NCI-H460 (cell line): ENCODE measurements at places on chromosomes 13 and 19. TPM values are rescaled to one million over a fixed set of nuclear protein-coding genes. Genes with fewer than 3 reads are reported as not detected.

Gene KLF1
- 0.52 and 1.3 TPM in 2 replicates for total RNA-seq

Gene ZNF99
- total RNA-seq = not detected in 2 replicates

Gene CGB7
- not detected in 2 replicates for total RNA-seq

Gene CEACAM6
- total RNA-seq = not detected in 2 replicates

Gene TMPRSS9
- 0.05 TPM in 1 of 2 replicates, not detected in the other for total RNA-seq

Gene TMEM238
- total RNA-seq = 0.97 and 2.0 TPM in 2 replicates

Gene CGB2
- total RNA-seq = not detected in 2 replicates

Gene SLC17A7
- 0.17 TPM in 1 of 2 replicates, not detected in the other for total RNA-seq

Gene CHAF1A
- total RNA-seq = 10.8 and 13.1 TPM in 2 replicates

DNA sequence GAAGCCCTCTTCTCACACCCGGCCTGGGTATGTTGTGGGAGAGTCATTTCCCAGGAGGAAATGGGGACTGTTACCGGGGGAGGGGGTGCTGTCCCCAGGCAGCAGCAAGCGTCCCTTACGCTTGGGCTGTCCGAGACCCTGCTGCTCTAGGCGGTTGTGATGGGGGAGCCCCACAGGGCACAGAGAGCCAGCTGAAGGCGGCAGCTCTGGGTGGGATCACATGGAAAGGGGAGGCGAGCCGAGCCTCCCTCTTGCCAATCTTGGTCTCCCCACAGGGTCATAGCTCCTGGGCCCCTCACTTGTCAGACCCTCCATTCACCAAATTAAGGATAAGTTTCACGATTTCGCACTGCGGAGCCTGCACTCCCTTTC lies 22.0 kb downstream of the EPN1 start:
- no peak for DNase-seq

DNA sequence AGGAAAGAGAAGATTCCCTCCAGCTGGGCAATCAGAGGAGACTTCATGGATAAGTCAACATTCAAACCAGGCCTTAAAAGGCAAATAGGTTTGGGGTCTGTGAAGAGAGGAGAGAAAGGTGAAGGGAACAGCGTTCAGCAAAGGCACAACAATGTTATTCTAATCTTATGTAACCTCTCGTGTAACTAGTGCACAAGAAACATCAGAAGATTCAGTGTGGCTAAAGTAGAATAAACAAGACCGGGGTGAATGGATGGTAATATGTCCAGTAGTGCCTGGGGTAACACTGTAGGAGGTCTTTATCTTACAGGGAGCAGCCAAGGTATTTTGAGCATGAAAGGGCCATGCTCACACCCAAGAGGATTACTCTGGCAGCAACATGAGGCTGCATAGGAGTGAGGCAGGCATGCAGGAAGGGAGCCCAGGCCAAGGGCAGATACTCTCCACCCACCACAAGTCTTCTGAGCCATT lies 24.1 kb downstream of the LHFPL6 start:
- no peak for DNase-seq

- DNase-seq = no peak
These were observed 8.8 kb downstream of the ATP4B start for GRCh38 chr13:113649212-113649611.

GRCh38 chr13:60028021-60028420 lies 135.7 kb downstream of the DIAPH3 start:
- DNase-seq = no peak

GRCh38 chr13:98581381-98581780 lies 4.5 kb upstream of the STK24 start:
- DNase-seq = no peak

GRCh38 chr13:59343993-59344822 lies 819.5 kb downstream of the DIAPH3 start:
- DNase-seq = no peak

DNA sequence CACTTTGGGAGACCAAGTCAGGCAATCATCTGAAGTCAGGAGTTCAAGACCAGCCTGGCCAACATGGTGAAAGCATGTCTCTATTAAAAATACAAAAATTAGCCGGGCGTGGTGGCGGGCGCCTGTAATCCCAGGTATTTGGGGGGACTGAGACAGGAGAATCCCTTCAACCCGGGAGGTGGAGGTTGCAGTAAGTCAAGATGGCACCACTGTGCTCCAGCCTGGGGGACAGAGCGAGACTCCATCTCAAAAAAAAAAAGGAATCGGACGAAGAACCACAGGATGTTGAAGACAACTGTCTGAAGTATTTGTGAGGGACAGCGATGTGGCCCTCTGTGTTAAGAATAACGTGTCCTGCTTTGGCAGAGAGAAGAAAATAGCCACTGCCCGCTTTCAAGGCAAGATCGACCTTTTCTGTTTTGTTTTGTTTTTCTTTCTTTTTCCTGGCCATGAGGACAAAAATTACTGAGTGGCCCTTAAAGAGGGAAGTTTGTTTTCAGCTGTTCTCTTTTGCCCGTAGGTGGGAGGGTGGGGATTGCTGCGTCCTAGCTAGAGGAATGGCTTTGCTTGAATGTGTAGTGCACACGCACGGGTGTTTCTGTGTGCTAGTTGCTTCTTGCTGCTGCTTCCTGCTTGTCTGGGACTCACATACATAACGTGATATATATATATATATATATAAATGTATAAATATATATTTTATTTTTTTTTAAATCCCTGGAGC lies 6.2 kb upstream of the PRKCG start:
- no peak for DNase-seq

GRCh38 chr13:98563071-98563470 lies 13.8 kb downstream of the STK24 start:
- DNase-seq = no peak

GRCh38 chr13:35964011-35964862 lies 166.9 kb downstream of the DCLK1 start:
- DNase-seq = no peak

- DNase-seq = no peak
These were observed 66.3 kb downstream of the SPRY2 start for GRCh38 chr13:80274643-80275042.

DNA sequence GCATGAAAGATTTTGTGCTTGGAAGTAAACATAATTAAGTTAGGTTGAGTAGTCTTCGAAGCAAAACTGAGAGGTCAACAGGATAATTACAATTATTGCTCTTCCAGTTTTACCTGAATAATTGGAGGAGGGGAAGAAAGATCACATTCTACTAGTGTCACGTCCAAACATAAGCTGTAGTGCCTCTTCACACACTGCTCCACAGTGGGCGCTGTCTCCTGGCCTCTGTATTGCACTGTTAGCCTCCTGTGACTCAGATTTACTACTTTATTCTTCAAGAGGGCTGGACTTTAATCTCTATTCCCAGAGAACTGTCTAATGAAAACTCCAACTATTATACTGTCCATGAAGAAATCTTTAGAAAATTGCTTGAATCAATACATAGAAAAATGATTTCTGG lies 62.9 kb downstream of the TRPC4 start:
- DNase-seq = no peak

DNA sequence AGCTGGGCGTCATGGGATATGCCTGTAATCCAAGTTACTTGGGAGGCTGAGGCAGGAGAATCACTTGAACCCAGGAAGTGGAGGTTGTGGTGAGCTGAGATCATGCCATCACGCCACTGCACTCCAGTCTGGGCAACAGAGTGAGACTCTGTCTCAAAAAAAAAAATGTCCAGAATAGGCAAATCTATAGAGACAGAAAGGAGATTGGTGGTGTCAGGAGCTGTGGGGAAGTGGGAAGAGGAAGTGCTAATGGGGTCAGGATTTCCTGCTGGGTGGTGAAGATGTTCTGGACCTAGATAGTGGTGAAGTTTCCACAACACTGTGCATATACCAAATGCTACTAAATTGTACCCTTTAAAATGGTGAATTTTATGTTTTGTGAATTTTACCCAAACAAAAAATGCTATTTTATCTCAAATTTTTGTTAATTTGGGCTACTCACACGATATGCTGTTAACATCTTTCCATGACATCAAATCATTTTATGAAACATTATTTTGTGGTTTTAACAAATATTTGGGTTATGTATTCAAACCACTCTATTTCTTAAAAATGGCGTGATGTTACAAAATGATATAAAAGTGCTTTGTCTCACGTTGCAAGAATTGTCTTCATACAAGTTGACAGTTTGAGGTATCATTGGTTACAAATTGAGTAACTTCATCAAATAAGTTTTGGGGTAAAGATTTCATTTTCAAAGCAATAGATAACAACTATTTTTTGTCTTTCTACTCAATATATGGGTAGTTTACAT lies 7.4 kb upstream of the CYP4F3 start:
- no peak for DNase-seq

DNA sequence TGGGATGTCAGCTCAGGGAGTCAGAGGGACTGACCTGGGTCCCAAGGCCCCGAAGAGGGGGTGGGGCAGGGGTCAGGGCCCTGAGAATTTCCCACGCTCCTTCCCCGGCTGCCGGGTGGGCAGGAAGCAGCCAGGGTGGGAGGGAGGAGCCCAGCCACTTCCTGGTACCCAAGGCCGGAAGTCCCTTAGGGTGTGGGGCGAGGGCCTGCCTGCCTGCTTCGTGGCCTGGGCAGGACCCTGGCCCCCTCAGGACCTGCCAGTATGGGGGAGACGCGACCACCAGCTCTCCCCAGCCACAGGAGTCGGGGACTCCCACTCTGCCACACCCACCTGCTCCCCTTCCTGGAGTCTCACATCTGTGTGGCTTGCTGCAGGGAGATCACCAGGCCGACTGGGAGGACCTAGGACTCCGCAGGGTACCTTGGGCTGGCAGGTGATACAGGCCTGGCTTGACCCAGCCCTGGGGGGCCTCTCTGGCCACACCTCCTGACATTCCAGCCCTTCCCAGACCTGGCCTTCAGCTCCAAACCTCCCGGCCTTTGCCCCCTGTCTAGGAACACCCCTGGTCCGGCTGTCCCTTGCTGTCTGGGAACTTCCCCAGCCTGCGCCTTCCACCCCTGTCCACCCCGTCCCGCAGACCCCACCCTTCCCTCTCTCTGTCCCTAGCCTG lies 9.8 kb upstream of the CIRBP start:
- DNase-seq = peak; percentile 52

DNA sequence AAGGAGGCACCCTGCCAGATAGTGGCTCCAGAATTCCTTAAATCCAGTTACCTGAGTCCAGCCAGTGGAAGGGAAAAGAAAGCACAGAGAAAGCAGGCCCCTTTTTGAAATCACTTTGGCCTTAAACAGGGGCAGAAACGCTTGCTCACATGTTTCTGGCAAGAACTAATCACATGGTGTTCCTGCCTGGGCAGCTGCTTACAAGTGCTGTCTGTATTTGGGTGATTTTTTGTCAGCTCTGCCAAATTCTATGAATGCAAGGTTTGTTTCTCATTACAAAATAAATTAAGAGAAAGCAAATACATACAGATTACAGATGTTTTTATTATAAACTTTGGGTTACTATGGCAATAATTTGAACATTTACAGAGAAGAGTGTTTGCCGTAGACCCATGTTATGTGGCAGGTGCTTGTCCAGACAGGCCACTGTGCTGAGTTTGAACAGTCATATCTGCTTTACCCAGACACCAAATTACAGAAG lies 1237.8 kb downstream of the SLITRK5 start:
- DNase-seq = no peak

GRCh38 chr13:30665638-30666037 lies 47.9 kb downstream of the USPL1 start:
- DNase-seq = no peak
